Cerebellar nuclear complex (tissue), 1 donor: ENCODE measurements at places on chromosomes 4 and X.

DNA sequence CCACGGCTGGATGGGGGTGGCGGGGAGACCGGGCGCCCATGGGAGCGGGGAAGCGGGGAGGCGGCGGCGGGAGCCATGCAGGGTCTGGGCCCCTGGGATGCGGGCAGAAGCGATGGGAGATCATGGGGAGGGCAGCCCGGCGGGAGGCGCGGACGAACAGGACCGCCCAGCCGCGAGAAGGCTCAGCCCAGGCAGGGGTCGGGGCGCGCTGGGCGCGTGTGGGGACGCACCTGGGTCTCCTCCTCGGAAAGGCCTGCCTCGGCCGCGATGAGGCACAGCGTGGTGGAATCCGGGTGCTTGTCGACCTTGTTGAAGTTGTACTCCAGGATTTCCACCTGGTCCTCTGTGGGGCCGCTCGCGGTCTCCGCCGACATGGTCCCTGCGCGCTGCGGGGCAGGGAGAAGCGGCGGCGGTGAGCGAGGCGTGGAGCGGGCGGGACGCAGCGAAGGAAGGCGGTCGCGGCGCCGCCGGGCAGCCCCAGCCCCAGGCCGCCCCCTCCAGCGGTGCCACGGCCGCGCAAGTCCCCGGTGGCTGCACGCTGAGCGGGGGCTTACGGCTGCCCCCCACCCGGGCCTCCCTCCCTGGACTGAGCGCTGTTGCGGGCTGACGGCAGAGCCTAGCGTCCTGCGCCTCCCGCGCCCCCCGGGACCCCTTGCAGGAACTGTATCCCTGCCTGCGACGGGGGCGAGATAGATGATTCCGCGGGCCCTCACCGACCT, 25.3 kb downstream of the HOPX start:
- DNase-seq, result no peak

- DNase-seq, result no peak
These were observed 30.0 kb downstream of the CLCN3 start for GRCh38 chr4:169650227-169650936.

DNA sequence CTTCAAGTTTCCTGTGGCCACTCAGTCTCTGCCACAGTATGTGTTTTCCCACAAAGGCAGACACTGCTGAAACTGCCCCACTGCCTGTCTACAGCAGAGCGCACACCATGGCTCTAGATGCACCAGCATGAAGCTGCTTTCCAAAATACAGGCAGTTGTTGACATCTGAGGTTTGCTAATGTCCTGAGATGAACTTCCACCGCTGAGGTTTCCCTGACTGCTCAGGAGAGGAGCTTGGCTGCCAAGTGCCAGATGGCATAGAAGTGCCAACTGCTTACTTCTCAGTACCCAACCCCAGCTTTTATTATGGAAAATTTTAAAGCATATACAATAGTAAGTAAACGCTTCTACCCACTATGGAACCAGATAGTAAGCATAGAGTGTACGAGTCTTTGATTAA, 61.0 kb upstream of the EXOC1L start:
- no peak for DNase-seq

GRCh38 chrX:16465081-16465876, 184.7 kb upstream of the S100G start:
- no peak for DNase-seq

GRCh38 chr4:54011201-54011600, 53.2 kb downstream of the CHIC2 start:
- no peak for DNase-seq

DNA sequence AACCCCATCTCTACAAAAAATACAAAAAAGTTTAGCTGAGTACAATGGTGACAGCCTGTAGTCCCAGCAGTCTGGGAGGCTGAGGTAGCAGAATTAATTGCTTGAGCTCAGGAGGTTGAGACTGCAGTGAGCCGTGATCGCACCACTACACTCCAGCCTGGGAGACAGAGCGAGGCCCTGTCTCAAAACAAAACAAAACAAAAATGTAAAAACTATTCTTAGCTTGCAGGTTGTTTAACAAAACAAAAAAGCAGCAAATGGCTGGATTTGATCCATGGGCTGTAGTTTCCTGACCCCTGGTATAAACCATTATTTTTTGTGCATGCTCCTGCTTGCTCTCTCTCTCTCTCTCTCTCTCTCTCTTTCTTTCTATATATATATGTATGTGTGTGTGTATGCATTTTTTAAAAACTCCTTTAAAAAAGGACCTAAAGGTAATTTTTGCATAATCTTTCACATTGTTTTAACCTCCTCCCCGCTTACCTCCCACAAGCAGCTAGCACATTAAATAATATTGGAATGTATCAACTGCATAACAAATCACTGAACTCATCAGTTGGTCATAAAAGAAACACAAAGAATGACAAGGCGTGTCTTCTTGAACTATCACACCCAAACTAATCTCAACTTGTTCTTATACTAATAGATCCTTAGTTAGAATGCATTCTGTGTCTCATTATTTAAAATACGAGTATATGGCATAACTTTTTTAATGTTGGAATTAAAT, 4.8 kb downstream of the AREG start:
- DNase-seq, result no peak

DNA sequence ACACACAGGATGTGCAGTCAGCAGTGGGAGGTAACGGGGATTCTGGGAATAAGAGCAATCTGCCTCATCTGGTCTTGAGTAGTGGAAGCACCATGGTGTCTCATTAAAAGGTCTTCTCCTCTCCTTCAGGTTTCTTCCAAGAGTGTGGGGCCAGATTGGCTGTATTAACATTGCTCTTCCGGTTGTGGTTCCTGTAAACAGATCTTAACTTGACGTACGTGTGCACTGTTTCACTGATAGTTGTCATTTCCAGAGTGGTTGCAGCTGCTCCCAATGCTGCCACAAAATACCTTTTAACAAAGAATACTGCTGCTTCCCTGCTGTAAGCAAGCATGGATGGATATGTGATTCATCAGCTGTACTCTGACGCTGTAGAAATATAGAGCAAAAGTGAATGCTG, 1443.4 kb upstream of the TENM3 start:
- no peak for DNase-seq
